ENCODE measurements at places on chromosomes 1 and 21.
A peak's percentile ranks its signal among the peaks of the same experiment; 100 is the strongest.

- no peak for DNase-seq
These were observed 12.4 kb downstream of the C1orf198 start for GRCh38 chr1:230855886-230856285.

DNA sequence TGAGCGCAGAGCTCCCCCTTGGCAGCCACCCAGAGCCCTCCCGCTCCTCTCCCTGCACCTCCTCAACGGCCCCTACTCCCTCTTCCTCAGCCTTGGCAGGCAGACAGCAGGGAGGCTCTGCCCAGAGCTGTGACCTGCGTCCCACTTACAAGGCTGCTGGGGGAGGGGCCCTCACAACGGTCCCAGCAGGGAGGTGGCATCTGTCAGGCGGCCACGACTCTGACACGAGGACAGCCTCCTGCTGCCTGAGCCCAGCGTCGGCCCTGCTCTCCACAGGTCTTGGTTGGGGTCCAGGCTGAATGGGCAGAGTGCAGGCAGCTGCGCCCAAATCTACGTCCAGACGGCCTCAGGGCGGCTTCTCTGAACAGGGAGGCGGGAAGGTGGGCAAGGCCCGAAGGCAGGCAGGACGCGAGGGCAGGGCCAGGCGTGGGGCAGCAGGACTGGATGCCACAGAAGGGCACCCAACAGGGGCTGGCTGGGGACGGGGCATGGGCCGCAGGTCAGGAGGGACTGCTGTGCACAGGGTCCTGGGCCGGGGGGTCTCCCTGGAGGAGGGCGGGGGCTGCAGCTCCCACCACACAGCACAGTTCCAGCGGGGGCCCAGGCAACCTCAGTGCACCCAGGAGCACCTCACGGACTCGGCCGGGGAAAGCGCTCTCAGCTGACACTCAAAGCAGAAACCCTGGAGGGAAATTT lies 7.5 kb downstream of the SLC19A1 start:
- DNase-seq = no peak

DNA sequence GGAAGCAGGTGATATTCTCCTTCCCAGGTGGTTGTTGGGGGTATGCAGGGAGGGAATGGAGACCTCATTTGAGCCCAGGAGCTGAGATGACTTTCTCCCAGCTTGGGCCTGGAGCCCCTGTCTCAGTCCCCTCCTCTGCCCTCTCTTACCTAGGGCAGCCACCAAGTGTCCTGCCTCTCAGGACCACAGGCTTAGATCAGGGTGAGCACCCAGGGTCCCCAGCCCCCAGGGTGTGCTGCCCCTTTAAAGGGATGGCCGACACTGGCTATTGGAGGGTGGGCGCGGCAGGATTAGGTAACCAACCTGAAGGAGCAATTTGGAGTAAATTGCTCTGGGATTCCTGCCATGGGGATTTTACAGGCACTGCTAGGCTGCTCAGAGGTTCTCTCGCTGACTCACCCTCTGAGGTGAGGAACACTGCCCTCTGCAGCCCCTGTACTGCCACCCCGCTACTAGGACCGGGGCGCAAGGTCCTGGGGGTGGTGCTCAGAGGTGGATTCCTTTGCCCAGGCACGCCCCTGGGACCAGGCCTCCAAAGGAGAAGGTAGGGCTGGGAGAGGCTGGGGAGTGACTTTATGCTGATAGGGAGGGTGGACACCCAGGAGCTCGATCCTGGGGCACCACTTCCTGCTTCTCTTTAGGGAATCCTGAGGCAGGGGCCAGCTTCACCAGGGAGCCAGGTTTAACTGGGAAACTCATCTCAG lies 1.5 kb downstream of the RPS6KA1 start:
- peak; percentile 54 for DNase-seq

DNA sequence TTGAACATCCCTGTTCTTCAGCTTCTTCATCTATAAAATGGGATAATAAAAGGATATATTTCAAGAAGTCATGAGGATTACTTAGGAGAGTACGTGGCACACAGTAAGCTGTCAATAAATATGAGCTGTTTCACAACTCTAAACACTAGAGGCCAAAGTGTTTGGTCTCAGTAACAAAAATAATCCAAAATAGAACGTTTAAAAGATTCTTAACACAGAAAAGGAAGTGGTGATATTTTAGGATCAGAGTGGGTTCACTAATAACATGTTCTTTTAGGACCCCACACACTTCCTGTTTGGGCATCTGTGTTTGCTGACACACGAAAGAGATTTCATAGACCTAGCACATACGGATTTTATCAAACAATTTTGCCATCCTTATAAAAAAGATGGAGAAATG lies 32.9 kb downstream of the TNFSF18 start:
- DNase-seq = no peak

GRCh38 chr1:206992790-206993189 lies 22.5 kb upstream of the FCAMR start:
- DNase-seq = no peak

GRCh38 chr1:185720633-185721272 lies 13.4 kb upstream of the HMCN1 start:
- peak; percentile 43 for DNase-seq

GRCh38 chr21:34579411-34579810 lies 35.5 kb downstream of the RCAN1 start:
- no peak for DNase-seq

DNA sequence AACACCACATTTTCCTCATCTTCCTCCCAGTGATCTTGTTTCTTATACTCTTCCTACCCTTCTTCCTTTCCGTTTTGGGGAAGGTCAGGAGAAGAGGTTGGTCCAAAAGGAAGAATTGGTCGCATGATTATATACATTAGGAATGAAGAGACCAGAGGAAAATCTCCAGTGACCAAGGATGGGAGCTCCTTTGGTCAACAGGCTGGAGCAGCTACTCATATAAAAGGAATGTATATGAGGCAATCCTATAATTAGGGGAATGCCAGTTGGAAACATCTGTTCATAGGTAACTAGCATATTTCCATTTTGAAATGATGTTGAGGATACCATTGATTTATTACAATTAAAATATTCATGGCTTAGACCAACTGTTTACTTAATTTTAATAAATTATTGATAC lies 114.5 kb downstream of the LRRC40 start:
- peak; percentile 47 for DNase-seq

DNA sequence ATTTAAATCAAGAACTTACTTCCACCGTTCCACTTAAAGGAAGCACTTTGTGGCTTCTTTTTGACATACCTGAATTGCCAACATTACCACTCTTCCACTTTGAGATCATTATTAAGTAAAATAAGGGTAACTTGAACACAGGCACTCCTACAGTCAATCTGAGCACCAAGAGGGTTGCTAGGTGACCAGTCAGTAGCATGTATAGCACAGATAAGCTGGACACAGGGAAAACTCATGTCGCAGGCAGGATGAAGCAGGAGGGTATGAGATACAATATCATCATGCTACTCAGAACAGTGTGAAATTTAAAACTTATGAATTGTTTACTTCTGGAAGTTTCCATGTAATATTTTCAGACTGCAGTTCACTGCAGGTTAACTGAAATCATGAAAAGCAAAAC lies 47.0 kb upstream of the RAP1GAP start:
- DNase-seq = no peak

DNA sequence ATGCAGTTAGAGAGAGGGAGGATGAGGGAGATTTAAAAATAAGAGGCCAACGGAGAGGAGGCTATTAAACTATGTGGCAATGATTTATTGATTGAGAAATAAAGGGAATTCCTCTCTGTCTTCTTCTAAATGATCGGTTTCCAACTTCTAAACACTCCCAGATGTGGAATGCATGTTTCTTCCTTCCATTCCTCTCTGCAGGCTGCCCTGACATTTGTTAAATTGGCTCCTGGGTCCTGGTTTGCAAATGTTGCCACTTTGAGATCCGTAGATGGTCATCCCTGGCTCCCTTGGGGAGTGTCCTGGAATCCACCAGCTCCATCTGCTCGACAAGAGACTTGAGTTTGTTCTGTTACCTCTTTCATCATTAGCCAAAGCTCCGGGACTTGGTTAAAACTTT lies 10.3 kb upstream of the C1orf198 start:
- DNase-seq = peak; percentile 91

DNA sequence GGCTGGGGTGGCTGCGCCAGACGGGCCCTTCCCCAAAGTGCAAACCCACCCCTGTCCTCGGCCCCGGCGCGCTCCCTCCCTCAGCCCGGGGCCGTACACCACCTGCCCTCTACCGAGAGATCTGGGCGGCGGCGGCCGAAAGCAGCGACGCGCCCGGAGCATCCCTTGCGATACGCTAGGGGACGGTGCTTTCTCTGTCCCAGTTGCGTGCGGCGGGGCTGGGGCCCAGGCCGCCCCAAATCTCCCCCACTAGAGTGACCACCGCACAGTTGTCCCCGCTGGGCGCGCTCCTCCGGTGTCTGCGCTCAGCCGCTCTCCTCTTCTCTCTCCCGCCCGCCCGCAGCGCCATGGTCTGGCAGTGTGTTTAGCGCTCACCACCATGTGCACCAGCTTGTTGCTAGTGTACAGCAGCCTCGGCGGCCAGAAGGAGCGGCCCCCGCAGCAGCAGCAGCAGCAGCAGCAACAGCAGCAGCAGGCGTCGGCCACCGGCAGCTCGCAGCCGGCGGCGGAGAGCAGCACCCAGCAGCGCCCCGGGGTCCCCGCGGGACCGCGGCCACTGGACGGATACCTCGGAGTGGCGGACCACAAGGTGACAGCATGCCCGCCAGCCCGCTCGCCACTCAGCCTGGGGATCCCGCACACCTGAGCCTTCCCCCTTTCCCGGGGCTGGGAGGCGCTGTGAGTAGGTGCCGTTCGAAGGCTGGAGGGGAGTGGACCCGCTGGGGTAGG lies 1.0 kb downstream of the ST6GALNAC5 start:
- no peak for DNase-seq

GRCh38 chr1:168623003-168623828 lies 46.8 kb downstream of the XCL1 start:
- DNase-seq = peak; percentile 56

DNA sequence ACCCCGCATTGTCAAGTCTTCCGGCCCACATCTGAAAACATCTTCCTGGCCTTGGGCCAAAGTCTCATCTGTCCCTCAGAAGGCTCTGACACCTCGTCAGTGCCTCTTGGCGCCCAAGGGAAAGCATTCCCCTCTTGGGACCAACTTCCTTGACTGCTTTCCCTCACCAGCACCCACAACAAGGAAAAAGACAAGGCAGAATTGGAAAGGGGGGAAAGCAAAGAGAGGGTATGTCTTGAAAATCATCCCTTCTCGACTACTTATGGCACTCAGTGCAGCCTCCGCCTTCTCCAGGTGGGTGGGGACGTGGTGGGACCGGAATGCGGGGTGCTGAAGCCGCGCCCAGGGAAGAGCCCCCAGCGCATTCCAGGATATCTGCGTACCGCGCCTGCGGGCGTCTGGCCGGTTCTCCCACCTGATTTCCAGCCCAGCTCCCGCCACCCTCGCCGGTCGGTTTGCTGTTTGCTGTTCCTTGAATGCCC lies 554 bp upstream of the SLC39A1 start:
- no peak for DNase-seq

DNA sequence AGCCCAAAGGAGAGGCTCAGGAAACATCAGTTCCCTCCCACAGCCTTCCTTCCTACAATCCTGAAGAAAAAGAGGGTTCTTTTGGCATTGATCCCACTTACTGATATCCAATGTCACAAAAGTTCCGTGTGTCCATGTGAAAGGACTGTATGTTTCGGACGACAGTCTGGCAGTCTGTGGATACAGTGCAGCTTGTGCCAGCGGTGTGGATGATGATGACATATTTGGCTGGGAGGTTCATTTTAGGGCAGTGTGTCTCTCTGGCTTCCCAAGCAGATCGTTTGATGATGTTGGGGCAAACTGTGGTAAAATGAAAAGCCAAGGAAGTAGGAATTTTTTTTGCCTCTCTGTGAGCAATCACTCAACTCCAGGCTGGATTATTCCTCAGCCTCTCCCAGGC lies 10.4 kb downstream of the PGLYRP3 start:
- DNase-seq = no peak

- DNase-seq = peak; percentile 46
These were observed at the start of gene CENPS for GRCh38 chr1:10430216-10431069. TSS of gene CENPS (plus strand) at chr1:10430433. CDS start at chr1:10430518, 85 bp downstream.

- DNase-seq = no peak
These were observed 1.4 kb downstream of the STXBP3 start for GRCh38 chr1:108747898-108748297.

DNA sequence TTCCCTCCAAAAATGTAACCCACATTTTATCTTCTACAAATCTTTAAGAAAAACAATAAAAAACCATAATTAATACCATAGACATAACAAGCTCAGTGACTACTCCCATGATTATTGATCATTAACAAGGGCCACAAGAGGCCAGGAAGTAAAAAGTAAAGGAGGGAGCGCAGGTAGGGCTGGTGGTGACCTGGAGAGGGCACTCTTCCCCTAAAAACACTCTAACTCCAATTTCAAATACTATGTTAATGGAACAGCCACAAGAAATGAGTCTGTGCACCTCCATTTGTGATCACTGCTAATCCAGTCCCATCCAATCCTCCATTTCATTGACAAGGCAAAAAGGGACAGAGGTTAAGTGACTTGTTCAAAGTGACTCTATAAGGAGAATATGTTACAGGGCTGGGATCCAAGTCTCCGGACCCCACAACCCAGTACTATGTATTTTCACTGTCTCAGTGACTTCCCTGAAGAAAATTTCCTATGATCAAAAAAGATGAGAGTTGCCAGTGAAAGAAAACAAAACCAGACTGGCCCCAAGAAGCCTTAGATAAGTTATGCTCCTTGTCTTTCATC lies 41.2 kb upstream of the CFAP298 start:
- DNase-seq = no peak

DNA sequence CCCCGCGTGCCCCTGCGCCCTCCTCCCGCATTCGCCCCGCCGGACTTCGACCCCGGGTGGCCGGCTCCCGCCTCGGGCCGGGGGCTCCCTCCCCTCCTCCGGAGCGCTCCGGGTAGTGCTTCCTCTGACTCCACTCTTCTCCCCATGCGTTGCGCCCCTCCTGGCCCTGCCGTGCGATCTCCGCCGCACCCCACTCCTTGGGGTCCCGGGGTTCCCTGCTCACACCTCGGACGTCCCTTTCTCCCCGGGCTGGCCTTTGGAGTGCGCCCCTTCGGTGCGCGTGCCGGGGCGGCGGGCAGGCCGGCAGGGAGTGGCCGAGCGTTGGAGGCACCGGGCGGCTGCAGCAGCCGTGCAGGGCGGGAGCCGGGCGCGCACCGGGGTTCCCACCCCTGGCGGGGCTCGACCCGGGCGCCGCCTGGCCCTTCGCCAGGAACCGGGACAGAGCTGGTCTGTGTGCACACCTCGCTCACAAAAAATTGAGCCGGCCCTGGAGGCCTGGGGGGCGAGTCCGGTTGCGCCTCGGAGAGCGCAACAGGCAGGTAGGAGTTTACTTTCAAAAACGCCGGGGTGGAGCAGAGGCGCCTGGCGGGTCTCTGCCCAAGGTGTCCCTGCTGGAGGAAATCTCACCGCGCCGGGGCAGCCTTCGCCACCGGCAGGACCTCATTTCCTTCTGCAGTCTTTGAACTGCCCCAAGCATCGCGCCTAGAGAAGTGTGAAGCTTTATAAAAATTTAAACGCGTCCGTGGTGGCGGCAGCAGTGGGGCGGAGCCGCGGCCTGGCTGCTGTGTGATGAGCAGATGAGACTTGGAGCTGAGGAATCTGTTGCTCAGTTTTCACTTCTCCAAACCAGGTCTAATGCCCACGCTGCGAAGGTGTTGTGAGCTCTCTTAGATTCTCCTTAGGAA lies 650 bp downstream of the VANGL1 start:
- DNase-seq = no peak

- DNase-seq = no peak
These were observed 2153.9 kb downstream of the NCAM2 start for GRCh38 chr21:23152130-23152529.

- DNase-seq = no peak
These were observed 36.9 kb upstream of the QSOX1 start for GRCh38 chr1:180117764-180118116.

- no peak for DNase-seq
These were observed 6.8 kb upstream of the IL24 start for GRCh38 chr1:206890125-206891060.

GRCh38 chr21:31566611-31567010 lies 92.9 kb upstream of the SOD1 start:
- no peak for DNase-seq

- DNase-seq = no peak
These were observed 11.2 kb downstream of the CD84 start for GRCh38 chr1:160567858-160568682.
